ENCODE measurements at places on chromosomes 1 and 21.

DNA sequence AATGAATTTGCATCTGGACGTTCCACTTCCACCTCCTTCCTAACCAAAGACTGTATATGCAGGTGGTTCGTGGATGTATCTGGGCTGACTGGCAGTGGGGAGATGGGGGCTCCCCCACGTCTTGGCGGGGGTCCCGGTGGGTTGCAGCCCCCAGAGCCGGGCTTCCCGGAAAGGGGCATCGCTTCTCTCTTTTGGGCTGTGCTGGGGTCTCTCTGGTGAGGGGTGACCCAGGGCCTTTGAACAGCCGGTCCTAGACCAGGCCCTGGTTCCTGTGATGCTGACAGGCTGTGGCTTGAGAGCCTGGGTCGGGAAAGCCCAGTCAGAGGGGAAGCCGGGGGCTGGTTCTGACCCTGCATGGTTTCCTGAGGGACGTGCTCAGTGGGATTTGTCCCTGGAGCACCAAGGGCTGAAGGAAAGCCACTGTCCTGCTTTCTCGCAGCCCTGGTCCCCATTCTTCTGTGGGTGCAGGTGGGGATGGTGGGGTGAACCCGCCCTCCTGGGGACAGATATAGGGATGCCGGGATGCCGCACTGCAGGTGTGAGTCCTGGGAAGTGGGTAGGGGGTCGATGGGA, 29.8 kb downstream of the COL18A1 start:
- DNase-seq = no peak

DNA sequence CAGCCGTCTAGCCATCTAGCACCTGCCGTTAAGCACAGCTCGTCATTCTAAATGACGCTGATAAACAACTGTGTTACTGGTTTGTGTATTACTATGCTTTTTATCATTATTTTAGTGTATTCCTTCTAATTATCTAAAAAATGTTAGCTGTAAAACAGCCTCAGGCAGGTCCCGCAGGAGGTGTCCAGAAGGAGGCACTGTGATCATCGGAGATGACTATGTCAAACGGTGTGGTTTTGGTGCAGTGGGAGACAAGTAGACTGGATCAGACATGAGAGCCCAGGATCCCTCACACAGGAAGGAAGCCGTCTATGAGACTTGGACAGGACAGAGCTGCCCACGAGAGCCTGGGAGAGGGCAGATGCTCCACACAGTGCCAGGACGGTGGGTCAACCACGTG, 55.3 kb upstream of the COL6A1 start:
- DNase-seq = no peak

DNA sequence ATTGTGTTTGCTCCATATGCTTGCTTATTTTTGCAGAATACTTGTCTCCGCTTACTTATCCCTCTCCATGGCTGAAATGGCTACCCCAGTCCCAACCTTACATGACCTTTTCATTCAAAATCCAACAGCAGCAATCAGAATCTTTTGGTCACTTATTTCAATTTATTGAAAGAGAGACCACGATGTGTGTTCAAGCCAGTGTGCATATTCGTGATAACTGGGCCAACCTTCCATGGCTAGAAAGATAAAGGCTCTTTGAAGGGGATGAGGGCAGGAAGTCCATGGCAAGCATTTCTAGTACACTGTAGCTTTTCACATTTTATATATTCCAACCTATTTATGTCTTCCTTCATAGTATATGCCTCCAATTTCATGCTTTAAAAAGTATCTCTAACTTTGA, 23.1 kb downstream of the HSD11B1 start:
- no peak for DNase-seq

DNA sequence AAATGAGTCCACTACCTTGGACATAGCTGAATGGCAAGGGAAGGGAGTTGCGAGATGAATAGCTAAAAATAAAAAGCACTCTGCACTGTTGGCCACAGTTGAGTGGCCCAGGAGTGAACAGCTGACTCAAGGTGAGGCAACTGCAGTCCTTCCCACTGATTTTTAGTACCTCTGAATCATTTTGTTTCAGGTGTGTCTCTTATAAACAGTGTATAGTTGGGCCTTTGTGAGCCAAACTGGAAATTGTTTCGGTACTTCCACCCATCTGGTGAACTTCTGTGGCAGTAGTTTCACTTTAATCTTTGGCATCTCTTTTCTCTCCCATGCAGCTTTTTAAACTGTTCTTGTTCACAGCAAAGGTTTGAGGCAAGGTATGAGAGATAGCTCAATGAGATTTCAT, 122.7 kb downstream of the VAV3 start:
- no peak for DNase-seq

- no peak for DNase-seq
Measured at GRCh38 chr21:39527067-39527595, 75.4 kb downstream of the SH3BGR start.

DNA sequence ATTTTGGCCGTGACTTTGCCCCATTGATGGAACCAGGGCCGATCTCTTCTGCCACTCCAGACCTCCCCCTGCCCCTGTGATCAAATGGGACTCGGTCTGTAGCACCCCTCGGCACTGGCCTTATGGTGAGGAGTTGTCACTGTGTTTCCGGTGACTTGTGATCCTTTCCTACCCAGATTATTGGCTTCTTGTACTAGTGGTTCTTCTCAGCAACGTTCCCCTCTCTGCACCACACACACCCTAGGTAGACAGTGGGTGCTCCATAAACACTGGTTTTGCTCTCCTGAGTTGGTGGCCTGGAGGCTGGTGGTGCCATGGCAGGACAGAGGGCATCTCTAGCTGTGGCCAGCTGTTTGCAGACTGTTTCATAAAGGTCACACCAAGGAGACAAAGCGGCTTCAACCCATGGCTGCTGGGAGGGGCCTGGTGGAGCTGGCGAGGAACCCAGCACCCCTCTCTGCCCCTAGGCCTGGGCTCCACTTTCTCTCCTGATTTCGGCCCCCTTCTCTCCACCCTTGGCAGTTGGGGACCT, 50.7 kb downstream of the DHRS3 start:
- no peak for DNase-seq

- no peak for DNase-seq
Measured at GRCh38 chr1:221458447-221459156, 283.3 kb downstream of the DUSP10 start.

GRCh38 chr1:56780826-56781225, 38.4 kb downstream of the FYB2 start:
- no peak for DNase-seq

DNA sequence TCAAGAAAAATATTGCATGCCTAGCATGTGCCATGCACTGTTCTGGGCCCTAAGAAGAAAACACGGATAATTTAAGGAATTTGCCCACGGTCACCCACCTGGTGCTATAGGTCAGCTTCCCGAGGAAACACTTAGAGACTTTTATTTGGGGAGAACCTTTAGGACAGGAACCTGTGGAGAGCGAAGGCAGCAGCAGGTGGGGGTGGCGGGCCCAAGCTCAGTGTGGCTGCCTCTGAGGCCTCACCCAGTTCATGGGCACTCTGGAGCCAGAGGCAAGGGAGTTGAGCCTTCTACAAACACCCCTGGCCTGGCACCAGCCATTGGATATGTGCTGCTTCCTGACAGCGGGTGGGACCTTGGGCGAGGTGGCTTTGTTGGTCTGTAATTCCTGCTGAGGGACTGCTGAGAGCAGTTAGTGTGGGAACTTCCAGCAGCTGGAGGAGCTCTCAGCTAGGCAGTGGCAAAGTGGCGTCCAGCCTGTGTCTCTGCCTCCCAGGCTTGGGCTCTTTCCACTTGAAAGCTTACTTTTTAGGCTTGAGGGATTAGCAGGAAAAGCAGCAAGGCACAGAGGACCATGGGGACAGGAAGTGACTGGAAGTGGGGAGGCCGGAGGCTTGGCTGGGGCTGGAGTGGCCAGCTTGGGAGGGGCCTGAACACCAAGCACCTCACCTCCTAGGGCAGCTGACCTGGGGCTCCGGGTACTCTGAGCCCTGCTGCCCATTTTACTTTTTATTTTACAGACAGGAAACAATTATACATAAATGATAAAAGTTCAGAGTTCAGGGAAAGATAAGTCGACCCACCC, 19.1 kb downstream of the MRPL37 start:
- DNase-seq = no peak

GRCh38 chr21:41359286-41359685, 2.5 kb upstream of the MX2 start:
- DNase-seq = no peak

GRCh38 chr1:222938986-222939385, 124.1 kb downstream of the DISP1 start:
- DNase-seq = no peak

DNA sequence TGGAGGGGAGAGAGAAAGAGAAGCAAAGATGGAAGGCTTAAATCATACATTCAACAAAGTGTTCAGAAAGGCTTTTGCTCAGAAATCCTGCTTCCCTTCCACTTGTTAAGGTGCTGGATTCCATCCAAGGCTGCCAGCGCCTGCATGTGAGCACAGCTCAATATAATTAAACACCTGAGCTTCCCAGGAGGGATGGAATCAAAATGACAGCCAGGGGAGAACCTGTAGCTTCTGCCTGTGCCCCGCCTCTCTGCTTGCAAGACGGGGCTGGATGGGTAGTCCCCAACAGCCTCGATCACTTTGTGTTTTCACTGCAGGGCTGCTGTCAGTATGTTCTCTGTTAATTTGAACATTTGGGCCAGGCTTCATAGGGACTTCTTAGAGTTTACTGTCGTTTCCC, 225.7 kb downstream of the KCNH1 start:
- DNase-seq = no peak

All from activated CD4-positive, alpha-beta T cell treated with anti-CD3 and anti-CD28 coated beads, Interleukin-2, Interleukin-4, amounts not matched to agents 100 ng/mL and 50 ng/mL, durations not matched to agents 16 hours and 8 hours (primary cell).